Activated CD4-positive, alpha-beta T cell treated with anti-CD3 and anti-CD28 coated beads, Interleukin-2, amount 10 ng/mL, durations not matched to agents 7 days and 5 days (primary cell): ENCODE measurements at places on chromosomes 3 and 15.

DNA sequence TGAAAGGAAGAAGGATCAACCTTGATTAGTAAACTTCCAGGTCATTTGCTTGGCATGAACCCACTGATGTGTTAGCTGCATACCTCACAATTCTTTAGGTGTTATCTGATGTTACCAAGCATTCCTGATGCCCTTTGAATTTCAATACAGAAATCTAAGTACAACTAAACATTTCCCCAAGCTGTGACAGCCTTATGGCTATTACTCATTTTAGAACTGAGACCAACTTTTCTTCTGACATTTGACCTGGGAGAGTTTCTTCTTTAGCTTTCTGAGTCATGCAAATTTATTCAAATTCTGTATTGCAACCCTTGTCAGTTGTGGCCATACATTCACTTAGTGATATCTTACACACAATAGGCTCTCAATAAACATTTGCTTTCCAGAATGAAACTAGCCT lies 124.3 kb downstream of the TIGIT start:
- DNase-seq, result no peak

- DNase-seq, result no peak
Observed at GRCh38 chr3:153289334-153289808, 127.3 kb downstream of the RAP2B start.

GRCh38 chr3:165852711-165853110 lies 15.5 kb upstream of the BCHE start:
- no peak for DNase-seq

DNA sequence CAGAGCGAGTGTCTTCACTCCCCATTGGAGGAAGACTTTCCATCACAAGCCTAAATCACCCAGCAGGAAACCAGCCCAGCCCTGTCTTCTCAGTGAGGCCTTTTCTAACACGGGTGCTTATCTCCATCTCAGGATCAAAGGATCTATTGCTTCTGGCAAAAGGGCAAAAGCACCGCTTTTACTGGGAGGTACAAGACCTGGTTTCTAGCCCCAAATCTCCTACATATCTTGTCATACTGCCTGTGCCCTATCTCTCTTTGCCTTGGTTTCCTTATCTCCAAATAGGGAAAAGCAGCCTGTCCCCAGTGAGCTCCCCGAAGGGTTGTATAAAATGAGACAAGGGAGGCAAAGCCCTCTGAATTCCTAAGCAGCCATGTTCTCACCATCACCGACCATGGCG lies 5.2 kb downstream of the GLB1 start:
- no peak for DNase-seq

- no peak for DNase-seq
Observed at GRCh38 chr3:124939661-124940060, 5.1 kb upstream of the MUC13 start.

DNA sequence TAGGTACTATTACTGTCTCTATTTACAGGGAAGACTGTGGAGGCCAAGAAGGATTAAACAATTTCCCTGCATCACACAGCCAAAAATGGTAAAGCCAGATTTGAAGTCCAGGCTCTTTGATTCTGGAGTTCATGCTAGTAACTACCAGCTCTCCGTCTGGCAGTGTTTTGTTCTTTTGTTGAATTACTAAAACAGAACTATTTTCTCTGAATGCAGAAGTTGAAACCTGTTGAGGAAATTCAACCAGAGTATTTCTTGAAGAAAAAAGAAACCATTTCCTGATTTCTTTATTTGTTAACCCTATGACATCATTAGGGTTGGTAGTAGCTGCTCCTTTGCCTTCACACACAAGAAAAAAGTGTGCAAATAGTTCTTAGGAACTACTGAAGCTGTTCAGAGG lies 34.3 kb downstream of the CRTC3 start:
- DNase-seq, result no peak

- no peak for DNase-seq
Observed at GRCh38 chr3:89656388-89656787, 549.0 kb downstream of the EPHA3 start.

DNA sequence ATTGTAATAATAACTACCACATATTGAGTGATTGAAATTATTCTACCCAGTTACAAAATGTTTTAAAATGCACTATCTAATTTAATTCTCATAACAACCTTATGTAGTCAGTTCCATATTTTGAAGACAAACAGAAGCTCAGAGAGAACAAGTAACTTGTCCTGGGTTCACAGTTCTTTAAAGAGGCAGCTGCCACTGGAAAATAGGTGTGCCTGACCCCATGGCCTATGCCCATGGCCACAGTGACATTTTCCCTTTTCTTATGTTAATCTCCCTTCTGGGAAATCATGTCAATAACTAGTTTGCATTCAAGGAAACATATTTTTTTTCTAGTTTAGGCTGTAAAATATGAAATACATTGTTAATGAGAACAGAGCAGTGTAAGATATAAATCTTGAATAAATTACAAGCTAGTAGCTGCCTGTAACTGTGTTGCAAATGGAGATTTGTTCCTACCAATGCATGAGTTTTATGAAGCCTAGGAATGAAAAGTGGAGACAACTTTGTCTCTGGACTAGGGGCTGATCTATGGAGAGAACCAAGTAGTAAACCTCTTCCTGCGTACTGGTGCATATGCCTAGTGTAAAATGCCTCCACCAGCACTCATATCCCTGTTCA lies 1018.0 kb downstream of the NTRK3 start:
- no peak for DNase-seq

DNA sequence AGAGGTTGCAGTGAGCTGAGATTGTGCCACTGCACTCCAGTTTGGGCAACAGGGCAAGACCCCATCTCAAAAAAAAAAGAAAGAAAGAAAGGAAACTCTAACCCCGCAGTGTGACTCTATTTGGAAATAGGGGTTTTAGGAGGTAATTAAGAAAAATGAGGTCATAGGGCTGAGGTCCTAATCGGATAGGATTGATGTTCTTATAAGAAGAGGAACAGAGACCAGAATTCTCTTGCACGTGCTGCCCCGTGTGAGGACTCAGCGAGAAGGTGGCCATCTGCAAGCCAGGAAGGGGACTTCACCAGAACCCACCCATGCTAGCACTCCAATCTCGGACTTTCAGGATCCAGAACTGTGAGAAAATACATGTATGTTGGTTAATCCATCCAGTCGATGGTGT lies 25.8 kb downstream of the KLHL6 start:
- no peak for DNase-seq

DNA sequence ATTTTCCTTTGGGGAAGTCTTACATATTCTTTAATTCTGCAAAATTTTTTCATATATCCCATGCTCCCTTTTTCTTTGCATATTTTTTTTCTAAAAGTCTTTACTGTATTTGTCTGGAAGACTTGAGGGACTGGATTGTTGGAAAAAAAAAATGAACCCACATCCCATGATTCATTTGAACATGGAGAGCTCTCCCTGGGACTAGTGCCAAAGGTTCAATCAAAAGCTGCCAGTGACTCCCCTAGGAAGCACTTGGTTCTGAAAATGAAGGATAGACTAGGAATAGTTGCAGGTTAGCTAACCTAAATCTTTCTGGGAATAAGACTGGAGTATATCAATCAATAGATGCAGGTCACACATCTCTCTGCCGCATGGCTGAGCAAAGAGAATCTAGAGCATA lies 16.4 kb upstream of the BNC1 start:
- no peak for DNase-seq

DNA sequence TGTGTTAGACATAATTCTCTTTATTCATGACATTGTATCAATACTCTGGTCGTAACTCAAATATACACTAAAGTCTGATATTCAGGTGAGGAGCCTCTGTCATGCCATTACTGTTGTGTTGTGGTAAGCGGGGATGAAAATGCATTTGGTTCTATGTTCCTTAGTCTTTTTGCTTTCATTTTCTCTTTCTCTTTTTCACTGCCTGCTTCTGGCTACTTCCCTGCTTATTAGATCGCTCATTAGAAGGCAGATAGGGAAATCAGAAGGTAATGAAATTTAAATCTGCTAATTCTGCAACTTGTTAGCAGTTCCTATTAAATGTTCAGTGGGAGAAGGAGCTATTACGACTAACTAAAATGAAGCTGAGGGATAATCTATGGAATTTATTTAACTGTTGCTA lies 345.0 kb downstream of the GRM7 start:
- DNase-seq, result no peak

GRCh38 chr3:117490716-117491115 lies 781.1 kb downstream of the TUSC7 start:
- no peak for DNase-seq

GRCh38 chr15:59360305-59360704 lies 12.4 kb downstream of the MYO1E start:
- no peak for DNase-seq

- no peak for DNase-seq
Observed at GRCh38 chr3:134103470-134103869, 73.7 kb upstream of the SLCO2A1 start.

- DNase-seq, result no peak
Observed at GRCh38 chr3:164460851-164461250, 617.4 kb downstream of the SI start.

- no peak for DNase-seq
Observed at GRCh38 chr15:100670505-100671021, 68.2 kb downstream of the ASB7 start.

- DNase-seq, result peak; percentile 48
Observed at GRCh38 chr3:45693941-45694521, 4.8 kb downstream of the SACM1L start.

DNA sequence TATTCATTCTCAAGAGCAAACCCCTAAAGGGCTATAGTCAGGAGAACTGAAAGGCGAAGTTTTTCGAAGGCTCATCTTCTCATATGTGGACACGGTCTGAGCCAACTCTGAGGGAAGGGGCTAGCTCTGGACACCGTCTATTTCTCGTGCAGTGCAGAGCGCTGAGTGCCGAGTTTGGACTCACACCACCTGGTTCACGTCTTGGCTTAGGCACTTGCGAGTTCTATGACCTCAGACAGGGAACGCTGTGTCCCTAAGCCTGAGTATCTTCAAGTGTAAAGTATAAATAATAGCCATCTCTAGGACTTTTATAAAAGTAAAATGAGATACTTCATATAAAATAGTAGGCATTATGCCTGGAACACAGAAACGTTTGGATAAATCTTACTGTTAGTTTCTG lies 223.7 kb downstream of the FMN1 start:
- no peak for DNase-seq

DNA sequence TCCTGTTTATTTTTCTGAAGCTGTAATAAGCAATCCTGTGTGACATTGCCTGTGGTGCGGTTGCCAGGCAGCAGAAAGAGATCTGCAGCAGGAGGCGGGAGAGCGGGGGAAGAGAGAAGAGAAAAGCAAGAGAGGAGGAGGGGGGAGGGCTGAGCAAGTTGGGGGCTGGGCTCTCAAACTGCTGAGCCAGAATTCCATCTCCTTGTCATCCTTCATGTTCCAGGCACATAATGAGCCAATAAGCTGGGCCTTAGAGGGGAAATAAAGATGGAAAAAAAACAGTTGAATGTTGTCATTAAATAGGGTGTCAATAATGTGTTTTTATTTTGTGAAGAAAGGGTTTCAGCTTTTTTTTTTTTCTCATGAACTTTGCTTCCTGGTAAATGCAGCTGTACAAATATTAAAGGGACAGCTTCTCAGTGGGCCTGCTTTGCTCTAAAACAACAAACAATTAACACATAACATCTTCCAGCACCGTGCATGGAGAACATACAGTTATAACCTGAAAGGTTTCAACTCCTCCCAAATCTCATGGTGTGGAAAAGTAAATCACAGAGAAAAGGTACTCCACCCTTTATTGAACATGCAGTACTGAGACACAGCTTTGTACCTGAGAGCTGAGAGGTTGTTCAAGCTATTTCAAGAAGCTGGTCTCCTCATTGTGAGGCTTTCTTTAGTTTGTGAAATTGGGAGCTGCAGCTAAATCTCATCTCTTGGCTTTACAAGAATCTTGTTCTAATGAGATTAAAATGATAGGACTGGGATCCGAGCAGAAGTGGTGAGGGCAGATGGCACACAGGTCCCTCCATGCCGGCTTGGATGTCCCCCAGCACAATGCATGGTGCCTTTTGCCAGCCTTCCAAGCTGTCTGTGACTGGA lies 451.1 kb upstream of the KCNMB2 start:
- peak; percentile 50 for DNase-seq

GRCh38 chr3:11530153-11530721 lies 113.5 kb downstream of the VGLL4 start:
- DNase-seq, result no peak

- DNase-seq, result peak; percentile 39
Observed at GRCh38 chr15:42084465-42085235, 9.7 kb downstream of the PLA2G4D start.

DNA sequence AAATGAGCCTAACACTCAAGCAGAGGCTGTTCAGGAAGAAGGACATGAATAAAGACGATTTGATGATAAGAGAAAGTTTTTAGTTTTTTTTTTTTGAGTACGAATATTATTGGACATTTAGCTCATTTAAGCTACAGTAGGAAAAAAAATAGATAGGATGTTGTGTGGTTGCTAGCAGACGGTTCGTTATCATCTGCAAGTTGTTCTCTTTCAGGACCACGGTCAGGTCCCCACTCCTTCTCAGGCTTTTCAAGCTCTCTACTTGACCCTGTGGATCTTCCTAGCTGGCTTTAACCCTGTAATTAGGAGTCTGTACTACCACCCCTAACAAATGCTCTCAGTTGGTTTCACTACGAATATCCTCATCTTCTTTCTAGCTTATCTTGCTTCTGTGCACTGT lies 1.1 kb downstream of the KCNH8 start:
- DNase-seq, result peak; percentile 39

DNA sequence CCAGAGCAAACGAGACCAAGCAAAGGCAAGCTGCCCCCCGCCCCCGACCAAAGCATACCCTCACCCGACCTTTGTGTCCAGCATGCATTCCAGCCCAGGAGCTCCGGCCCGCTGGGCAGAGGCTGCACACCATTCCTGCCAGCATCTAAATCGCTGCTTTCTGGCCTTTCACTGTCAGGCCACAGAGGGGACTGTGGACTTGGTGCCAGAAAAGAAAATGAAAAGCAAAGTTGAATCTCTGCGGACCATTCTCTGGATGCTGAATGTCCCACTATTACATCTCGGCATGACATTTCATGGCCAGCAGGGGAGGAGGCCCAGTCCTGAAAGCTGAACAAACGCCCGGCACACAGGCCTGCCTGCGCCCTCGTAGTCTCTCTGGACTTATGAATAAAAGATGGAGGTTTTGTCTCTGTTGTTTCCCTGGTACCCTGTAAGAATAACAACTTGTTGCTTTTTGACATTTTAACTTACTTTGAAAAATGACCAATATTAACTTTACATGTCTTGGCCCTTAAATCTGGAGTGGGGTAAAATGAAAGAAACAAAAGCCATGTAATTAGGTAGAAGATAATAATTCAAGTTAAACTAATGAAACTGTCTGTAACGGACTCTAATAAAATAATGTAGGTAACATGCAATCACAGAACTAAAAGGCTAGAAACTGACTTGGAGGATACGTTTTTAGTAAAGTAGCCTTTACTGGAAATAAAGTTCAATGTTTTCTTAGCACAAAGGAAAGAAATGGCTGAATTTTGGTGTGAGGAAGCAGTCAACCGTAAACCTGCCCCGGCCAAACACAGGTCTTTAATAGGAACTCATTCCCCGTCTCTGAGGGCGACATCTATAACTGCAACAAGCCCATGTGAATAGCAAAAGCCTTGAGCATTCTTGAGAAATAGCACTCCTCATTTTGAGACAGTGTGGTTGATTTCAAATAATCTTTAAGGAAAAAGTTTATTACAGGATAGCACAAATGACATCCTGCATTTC lies 12.7 kb downstream of the IL17RD start:
- DNase-seq, result no peak

- no peak for DNase-seq
Observed at GRCh38 chr3:108067768-108068167, 23.1 kb downstream of the CD47 start.

GRCh38 chr3:110744723-110745122 lies 326.9 kb upstream of the NECTIN3 start:
- DNase-seq, result no peak

GRCh38 chr15:60840703-60841411 lies 361.9 kb upstream of the ICE2 start:
- DNase-seq, result peak; percentile 69
